Fibroblast of gingiva (primary cell): ENCODE measurements at places on chromosomes 1 and 21.
A peak's percentile ranks its signal among the peaks of the same experiment; 100 is the strongest.

DNA sequence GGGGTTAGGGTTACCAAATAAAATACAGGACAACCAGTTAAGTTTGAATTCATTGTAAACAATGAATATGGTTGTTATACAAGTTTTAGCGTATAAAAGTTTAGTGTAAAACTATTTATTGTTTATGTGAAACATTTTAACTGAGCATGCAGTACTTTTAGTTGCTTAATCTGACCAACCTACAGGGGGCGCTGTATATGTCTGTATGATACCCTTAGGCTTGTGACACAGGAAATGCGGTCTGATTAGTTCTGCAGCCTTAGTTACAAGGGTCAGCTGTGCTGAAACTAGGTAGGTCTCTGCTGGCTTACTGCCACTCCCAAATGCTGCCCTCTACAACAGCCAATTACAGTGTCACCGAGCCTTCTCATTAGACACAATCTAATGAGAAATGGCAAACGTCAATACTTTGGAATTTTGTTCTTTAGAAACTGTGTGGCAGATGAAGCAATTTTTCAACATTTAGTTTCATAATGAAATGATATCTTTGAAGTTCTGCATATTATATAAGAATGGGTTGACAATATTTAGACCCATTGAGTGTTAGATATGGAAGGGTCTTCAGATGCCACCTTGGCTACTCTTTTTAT is 56.2 kb downstream of the NTNG1 start:
- DNase-seq: no peak

DNA sequence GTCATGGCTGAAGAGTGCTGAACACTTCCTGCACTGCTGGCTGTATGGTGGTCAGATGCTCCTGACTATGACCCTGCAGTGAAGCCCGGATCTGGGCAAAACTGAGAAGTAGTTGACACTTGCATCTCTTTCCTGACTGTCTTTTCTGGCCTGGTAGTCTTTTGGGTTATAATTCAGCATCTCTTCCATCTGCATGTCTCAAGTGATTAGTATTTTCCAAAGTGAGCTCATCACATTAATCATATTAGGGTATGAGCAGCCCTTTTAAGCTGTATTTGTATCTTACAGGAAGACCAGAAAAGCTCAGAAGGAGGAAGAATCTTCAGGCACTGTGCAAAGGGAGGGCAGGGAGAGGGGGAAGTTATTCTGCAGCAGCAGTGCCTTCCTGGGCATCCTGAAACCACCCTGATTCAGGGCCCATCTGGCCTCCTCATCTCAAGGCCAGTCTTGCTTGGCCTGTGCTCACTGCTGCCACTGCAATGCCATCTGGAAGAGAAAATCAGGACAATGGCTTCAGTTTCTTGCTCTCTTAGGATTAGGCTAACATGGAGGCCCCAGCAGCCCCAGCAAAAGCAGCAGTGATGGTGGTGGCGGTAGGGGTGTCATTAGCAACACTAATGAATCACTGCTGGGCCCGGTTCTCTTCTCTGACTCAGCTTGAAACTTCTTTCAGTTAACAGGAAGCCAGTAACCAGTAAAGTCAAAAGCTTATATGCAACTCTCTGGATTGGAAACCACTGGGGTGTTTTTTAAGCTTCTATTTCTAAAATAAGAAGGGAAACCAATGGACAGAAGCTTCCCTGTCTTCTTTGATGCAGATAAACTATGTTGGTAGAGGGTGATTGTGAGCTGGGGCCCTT is 63.3 kb upstream of the WDR26 start:
- peak; percentile 65 for DNase-seq

GRCh38 chr1:45243476-45244343 is 37.3 kb upstream of the ZSWIM5 start:
- peak; percentile 83 for DNase-seq

GRCh38 chr21:32088471-32088870 is 190.4 kb downstream of the MIS18A start:
- no peak for DNase-seq

DNA sequence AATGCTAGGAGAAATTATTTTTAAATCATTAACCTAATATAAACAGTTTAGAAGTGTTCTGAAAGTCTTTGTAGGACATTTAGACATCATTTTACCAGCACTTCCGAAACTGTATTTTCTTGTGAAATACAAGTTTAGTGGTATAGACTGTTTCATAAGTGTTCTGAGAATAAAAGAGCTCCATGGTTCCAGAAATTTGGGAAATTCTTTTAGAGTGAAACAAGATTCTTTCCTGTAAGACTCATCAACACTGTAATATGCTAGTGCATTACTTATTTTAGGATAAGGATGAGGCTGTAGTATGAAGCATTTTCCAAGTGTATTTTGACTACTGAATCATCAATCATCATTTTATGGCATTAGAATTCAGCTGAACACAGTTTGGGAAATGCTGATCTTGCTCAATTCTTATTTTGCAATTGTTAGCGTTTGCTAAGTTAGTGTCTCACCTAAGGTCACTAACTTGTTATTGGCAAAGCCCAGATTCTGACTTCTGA is 73.4 kb downstream of the CEP350 start:
- peak; percentile 92 for DNase-seq
